ENCODE measurements at places on chromosomes 4 and X.

DNA sequence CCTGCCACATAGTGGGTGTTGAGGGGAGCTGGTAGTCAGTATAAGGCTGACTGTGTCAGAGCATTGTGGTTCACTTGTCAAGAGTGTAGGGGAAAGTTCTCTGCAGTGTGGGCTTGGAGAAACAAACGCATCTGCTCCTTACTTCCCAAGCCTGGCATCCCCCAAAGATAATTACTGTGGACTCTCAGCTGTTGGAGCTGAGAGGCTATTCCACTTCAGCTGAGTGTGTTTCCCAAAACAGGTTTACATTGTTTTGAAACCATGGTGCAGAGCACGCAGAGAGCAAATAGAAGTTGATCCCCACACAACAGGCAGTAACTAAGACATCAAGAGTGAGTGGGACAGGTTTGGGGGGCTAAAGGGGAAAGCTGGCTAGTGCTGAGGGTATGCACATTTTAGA, 181.0 kb upstream of the EOLA2 start:
- DNase-seq, result no peak

GRCh38 chrX:150575419-150575814, 7.0 kb downstream of the MTM1 start:
- DNase-seq, result no peak

DNA sequence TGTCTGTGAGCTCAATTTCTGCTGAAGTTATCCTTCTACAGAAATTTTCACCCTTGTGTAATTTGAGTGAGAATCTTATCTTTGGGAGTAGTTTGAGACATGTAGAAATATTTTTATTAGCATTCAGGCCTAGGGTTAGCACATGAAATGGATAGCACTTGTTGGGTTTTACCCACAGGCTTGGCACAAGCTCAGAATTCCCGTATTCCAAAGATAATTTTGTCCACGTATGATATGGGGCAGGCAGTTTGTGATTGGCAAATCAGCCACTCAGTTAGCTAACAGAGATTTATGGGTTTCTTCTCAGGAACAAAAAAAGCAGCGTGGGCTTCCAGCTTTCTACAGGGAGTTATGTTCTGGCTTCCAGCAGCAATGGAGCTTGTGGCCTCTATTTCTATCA, 117.9 kb upstream of the DCAF8L1 start:
- no peak for DNase-seq

DNA sequence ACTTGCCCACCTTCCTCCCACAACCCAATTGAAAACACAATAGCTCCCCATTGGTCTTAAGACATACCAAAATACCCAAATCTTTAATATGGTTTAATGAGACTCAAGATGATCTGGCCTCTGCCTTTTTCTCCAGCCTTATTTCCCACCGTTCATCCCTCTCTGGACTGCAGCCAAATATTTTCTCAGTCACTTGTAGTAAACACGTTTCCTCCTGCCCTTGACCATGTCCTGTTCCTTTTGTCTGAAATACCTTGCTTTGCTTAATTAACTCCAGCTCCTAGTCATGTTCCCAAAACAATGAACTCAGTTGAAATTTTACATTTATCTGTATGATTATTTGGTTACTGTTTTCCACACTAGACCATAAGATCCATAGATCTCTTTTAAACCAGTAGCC, 8.4 kb upstream of the NUP54 start:
- no peak for DNase-seq

DNA sequence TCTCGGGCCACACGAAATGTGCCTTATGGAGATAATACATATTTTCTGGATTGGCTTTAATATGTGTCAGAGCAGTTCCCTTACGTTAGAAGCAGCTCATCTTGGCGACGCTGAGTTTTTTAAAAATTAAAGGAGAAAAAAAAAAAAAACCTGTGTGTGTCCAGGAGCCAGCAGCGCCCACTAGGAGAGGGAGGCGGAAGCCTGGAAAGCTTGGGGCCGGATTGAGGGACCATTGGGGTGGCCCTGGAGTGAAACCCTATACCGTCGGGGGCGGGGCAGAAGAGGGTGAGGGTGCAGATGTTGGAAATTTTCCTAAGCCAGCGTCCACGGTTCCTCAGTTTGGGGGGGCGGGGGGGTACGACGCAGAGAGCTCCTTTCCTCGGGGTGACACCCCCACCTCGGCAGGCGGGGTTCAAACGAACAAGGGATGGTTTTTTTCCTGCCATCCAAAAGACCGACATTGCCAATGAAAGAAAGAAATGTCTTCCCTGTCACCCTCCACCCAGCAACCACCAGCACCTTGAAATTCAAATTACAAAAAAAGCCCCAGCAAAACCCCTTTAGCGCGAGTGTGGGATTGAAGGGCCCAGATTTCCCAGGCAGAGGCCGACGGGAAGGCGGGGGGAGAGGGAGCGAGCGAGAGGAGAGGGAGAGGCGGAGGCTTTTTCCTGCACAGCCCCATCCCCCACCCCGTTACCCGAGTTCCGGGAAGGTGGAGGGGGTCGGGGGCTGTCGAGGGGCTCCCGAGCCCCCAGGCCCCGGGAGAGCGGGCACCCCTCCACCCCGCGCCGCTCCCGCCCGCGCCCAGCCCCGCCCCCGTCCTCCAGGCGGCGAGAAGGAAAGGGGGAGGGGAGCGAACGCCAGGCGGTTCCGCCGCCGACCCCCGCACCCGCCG, 859 bp downstream of the SMARCA1 start:
- DNase-seq, result no peak

DNA sequence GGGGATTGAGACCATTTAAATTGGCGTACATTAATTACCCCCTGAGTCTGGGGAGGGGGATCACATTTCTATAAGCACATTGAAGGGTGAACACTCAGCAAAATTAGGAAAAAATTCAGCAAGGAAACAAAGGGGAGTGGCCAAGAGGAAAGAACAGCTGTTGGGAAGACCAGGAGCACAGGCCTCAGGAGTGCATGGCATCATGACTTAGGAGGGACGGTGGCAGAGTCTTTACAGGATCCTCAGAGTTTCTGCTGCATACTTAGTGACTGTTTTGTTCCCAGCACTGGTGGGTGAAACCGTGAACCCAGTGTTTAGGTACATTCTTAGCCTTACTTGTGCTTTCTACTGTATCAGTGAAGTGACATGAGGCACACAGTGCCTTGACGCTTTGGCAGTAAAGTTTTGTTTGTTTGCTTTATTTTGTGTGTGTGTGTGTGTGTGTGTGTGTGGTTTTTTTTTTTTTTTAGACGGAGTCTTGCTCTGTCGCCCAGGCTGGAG, 121.3 kb downstream of the CBR4 start:
- no peak for DNase-seq

DNA sequence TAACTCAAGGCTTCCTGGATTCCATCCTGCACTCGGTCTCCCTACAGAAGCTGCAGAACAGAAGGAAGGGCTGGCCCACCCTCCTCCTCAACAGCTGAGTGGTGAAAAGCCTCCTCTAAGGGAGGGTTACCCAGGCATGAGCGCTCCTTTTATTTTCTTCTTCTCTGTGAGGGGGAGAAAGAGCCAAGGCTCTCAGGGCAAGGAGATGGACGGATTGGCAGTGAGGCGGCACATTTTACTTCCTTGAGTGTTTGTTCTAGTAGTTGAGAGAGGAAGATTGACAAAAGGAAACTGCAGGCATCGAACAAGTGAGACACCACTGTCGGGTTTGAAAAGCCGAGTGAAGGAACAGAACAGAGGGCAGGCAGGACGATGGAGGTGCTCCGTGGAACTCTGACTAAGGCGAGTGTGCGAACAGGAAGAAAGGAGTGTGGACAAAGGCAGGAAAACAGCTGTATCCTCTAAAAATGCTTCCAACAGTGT, 38.4 kb upstream of the STS start:
- no peak for DNase-seq

GRCh38 chr4:132918096-132918495, 231.0 kb upstream of the PCDH10 start:
- no peak for DNase-seq

DNA sequence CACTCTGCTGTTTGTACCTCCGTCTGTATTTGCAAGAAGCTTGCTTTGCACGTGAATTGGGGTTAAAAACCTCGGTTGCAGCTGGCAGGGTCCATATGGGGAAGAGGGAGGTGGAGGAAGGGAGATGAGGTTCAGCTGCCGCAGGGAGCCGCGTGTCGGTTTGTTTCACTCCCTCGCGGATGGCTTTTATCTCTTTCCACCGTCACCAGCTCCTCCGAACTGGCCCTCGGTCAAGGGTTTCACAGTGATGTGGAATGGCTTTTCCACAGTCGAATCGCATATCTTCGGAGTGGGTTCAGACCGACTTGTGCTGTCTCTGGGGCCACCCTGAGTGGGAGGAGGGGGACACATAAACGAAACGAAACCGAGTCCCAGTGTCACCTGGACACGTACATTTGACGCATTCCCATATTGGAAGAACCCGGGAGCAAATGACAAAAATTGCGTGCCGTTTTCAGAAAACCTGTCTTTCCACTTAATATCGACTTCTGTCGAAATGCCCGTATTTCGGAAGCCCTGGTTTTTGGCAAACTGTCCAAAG, 929 bp downstream of the ZBTB33 start:
- DNase-seq, result peak; percentile 4

DNA sequence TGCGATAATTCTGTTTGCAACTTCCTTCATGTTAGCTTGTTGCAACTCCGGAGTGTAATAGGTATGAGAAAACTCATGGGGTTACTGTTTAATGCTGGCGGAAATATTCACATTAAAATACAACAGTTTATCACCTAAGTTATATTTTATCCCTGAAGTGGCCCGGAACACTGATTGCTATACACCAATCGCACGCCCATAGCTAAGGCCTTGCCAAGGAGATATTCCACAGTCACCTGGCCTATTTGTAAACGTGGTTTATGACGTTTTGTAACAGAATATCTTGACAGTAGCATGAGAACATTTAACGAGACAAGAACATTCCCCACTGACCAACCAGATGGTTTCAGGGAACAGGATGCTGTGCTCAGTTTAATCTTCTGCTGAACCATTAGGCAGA, 23.2 kb upstream of the FAM90A26 start:
- no peak for DNase-seq

DNA sequence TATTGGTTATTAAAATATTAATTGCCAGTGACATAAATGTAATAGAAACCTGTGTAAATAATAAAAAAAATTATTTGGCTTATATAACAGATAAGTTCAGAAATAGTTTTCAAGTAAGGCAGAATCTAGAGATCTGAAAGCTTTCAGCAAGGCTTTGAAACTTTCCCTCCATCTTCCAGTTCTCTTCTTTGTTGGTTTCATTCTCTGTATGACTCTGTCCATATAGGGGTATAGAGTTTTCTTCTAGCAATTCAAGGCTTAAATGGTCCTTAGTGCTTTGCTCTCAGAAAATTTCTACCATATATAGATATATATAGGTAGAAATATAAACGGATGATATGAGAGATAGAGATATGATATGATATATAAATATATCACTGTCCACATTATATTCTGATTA, 160.5 kb upstream of the GABRA2 start:
- no peak for DNase-seq
